NCI-H146 (cell line): ENCODE measurements at places on chromosomes 13 and 19.

DNA sequence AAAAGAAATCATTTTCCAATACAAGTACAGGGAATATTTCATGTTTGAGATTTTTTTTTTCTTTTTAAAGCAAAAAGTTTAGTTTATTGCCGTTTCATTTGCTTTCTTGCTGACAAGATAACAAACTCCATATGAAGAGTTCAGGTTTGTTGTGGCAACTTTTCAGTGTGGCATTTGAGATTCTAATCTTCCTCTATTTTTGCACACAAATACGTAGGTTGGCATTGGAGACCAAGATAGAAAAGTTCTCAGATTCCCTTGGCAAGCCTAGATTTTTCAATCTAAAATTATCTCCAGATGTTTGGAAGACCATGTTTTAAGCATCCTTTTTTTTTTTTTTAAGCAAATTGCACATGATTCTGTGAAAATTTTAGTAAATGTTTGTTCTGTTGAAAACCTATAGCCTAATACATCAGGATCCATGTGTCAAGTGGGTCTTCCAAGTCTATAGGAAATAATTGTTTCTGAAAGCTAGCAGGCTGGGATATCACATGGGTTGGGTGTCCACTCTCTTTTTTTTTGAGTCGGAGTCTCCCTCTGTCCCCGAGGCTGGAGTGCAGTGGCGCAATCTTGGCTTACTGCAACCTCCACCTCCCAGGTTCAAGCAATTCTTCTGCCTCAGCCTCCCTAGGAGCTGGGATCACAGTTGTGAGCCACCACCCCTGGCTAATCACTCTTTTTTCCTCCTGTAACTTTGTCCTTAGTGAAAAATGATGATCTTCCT lies 2.6 kb downstream of the GARRE1 start:
- no peak for DNase-seq

DNA sequence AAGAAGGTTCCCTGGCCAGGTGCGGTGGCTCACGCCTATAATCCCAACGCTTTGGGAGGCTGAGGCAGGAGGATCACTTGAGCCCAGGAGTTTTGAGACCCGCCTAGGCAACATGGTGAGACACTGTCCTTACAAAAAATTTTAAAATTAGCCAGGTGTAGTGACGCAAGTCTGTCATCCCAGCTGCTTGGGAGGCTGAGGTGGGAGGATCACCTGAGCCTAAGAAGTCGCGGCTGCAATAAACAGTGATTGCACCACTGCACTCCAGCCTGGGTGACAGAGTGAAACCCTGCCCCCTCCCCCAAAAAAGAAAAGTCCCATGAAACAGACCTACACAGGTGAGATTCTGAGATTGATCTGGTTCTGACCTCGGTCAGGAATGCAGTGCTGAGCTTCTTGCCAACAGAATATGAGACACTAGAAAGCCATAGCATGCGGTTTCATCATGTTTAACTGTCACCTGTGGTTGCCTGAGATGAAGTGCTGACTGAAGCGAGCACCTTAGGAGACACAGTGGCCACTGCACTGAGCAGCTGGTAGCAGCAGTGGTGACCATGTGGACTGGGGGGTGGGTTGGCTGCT lies 2.0 kb upstream of the A1BG start:
- DNase-seq = no peak

DNA sequence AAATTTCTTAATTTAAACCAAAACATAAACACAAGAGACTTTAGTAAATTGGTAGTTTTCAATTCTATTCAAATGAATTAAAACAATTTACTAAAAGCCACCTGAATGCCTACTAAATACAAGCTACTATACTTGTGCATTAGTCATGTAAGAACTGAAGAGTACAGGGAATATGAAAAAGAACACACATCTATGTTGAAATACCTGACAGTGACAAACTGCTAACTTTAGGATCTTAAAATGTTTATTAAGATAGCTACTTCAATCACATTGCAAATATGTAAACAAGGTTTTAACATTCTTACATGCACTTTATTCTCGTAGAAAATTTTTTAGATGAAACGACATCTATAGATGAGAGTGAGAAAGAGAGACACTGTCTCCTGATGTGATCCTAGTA lies 4.1 kb downstream of the SPRYD7 start:
- no peak for DNase-seq

GRCh38 chr13:98500963-98501421 lies 75.9 kb downstream of the STK24 start:
- DNase-seq = no peak

DNA sequence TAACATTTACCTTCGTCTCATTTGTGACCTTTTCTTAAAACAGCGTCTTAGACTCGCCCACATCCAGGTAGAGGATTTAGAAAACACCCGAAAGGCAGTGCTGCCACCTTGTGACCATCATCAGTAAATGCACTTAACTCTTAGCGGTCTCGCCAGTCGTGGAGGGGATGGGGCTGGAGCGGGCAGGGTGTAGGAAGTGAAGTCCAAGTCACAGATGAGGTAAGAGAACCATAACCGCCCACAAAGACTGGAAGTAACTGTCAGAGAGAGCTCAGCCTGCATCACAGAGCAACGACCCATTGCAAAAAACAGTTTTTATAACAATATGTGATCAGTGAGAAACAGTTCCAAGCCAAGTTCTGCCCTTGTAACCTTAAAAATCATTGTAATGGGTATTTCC lies 10.7 kb upstream of the CEACAM3 start:
- peak; percentile 86 for DNase-seq

- DNase-seq = peak; percentile 74
These were observed 7.8 kb downstream of the ANKLE1 start for GRCh38 chr19:17289489-17289888.

GRCh38 chr19:52665529-52665928 lies 27.4 kb upstream of the ZNF83 start:
- DNase-seq = no peak

DNA sequence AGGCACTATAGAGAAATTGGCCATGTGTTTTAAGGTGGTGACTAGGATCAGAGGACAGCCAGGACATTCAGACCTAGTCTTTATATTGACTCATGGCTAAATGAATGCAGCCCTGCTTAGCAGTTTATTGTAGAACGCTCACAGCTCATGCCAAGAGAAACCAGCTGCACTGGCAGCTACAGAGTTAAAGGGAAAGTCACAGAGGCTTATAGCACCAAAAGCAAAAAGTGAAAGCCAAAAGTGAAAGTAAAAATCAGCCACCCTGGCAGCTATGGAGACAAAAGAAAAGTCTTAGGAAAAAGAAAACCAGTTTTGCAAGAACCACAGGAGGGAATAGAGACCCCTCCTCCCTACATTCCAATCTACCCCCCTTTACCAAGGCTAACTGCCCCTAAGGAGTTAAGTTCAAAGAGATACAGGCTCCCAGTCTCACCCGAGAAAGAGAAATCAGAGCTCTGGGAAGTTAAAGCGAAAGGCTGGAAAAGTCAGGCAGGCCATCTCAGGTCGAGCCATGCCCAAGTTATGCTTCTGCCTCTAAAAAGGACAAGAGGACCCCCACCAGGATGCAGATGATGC lies 99.0 kb downstream of the ZNF429 start:
- no peak for DNase-seq

GRCh38 chr19:7526059-7526929 lies 3.9 kb downstream of the MCOLN1 start:
- DNase-seq = no peak

DNA sequence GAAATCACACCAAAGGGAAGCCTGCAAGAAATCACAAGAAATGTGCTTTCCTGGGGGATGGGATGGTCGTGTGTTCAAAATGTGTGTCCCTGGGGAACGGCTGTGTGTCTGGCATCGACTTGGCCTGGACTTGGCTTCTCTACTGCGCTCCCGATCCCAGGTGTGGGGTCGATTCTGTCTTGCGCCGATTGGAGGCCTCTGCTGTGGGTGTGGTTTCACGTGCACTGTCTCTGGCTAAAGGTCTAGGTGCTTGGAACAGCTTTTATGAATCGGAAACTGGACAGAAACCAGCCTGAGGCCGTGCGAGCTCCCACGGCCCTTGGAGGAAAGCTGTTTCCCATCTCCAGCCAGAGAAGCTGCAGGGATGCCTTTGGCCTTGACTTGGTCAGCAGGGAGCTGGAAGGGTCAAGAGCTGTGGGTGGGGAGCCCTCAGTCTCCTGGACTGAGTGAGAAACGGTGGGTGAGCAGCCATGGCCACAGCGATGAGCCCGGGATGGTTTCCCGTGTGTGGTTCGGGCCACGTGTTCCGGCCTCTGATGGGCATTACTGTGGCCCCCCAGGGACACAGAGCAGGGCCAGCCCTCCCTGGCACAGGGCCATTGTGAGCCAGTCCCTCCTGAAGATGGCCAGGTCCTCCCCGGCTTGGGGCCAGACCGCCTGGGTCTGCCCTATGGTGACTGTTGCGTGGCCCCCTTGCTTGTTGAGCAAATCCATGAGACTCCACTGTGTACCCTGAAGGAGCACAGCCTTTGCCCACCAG lies 29.7 kb downstream of the MCF2L start:
- DNase-seq = no peak

GRCh38 chr13:23941211-23941610 lies 43.9 kb upstream of the C1QTNF9B start:
- no peak for DNase-seq

DNA sequence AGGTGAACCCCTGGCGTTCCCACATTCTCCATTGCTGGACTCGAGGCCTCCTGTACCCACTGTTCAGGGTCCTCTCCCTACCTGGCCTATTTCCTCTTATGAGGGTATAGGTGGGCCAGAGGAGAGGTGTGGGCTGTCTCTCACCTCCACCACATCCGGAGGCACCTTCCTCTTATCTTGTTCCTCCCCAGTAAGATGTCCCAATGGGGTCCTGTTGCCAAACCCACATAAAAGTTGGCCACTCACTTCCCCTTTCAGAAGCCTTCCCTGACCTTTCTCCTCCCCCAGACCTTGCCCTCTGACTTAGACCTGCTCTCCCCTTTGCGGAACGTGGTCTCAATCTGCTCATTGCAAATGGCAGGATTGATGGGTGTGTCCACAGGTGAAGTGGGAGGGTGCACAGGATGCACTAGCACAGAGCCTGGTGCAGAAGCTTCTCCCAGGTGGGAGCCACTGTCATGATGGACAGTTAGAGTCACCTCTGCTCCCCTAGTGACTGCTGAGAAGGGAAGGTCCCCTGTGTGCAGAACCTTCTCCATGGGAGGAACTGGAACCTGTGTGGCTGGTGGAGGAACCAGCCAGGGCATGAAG lies 1.3 kb downstream of the CYP4F3 start:
- DNase-seq = no peak

GRCh38 chr13:36839281-36839680 lies 20.3 kb downstream of the RFXAP start:
- DNase-seq = no peak

GRCh38 chr13:97945792-97946419 lies 7.6 kb upstream of the IPO5 start:
- DNase-seq = no peak

- no peak for DNase-seq
These were observed 65.2 kb downstream of the RFX2 start for GRCh38 chr19:6045108-6045507.
